ENCODE measurements at places on chromosomes 2 and 18. TPM values are rescaled to one million over a fixed set of nuclear protein-coding genes. Genes with fewer than 3 reads are reported as not detected.

ID2 gene
- 50.5 TPM for total RNA-seq

INO80B gene
- 23.2 TPM for total RNA-seq

CAVIN2 gene
- total RNA-seq: 1.8 TPM

SEH1L gene
- 37.5 TPM for total RNA-seq

WDR75 gene
- total RNA-seq: 46.9 TPM

FOXD4L1 gene
- not detected for total RNA-seq

NTSR2 gene
- total RNA-seq: not detected

AMER3 gene
- total RNA-seq: not detected

ITPRIPL1 gene
- total RNA-seq: 2.8 TPM

TRPM8 gene
- total RNA-seq: 0.15 TPM

MATN3 gene
- 17.0 TPM for total RNA-seq

TLX2 gene
- total RNA-seq: not detected

GPR45 gene
- total RNA-seq: not detected

UGT1A1 gene
- not detected for total RNA-seq

CHRNA1 gene
- total RNA-seq: 0.38 TPM

IL36RN gene
- not detected for total RNA-seq

REG3G gene
- total RNA-seq: not detected

CYP27C1 gene
- 11.7 TPM for total RNA-seq

COBLL1 gene
- 43.7 TPM for total RNA-seq

TAF1B gene
- total RNA-seq: 15.6 TPM

MEP1B gene
- not detected for total RNA-seq

MOGAT1 gene
- total RNA-seq: not detected

PIEZO2 gene
- total RNA-seq: 142 TPM

MERTK gene
- 3.1 TPM for total RNA-seq

GCG gene
- total RNA-seq: 0.31 TPM

DSG4 gene
- total RNA-seq: not detected

TMEM247 gene
- total RNA-seq: not detected

AQP12B gene
- not detected for total RNA-seq

Measured in chondrocyte (in vitro differentiated cells).